ENCODE measurements at places on chromosomes 16 and 17.

DNA sequence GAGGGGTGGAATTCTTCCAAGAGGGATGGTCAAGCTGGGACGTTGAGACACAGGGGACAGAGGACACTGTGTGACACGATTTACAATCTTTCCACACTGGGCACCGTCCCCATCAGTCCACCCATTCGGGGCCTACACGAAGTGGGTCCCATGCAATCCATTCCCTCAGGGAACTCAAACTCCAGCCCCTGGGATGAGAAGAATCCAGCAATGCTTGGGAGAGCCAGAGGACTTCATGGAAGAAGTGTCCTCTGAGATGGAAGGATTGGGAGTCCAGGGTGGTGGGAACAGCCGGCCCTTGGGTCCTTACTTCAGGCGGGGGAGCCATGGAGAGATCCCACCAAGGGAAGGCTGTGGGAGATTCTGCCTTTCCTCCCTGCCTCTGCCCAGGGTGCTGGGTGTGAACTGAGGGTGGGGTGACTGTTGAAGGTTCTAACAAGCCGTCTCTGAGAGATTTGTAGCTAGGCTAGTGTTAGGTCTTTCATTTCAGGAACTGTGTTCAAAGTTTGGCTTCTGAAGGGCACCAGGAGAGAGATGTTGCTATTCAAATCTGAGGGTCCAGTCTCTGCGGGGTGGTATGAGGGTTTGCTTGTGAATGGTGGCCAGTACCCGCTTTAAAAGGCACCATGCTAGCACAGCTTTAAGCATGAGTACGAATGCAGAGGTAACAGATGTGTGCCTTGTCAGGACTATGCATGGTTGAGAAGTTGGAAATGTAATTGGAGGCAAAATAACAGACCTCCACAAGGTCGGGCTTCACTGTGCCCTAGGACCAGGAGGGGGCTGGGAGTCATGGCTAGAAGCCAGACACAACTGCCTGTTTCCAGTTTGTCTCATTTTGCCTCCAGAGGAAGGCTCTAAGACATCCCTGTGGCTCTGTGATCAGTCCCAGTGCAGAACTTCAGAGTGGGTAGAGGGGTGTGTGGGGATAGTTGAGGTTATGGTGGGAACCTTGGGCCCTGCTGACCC lies 1.9 kb downstream of the ATP1B2 start:
- no peak for DNase-seq

DNA sequence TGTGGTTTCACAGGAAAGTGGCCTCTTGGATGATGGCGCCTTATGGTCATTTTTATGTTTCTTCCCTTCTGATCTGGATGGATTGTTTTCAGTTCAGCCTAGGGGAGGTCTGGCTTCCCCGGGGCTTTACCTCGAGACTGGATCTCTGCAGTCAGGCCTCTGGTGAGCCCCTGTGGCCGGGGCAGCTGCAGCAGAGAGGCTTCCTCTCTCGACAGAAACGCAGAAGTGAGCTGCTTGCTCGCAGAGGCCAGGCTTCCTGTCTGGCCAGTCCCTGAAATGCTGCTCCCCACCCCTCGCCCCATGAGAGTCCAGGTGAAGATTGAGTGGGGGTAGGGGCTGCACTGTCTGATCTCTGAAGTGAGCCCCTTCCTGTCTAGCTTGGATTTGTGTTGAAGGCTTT lies 44.0 kb downstream of the PLCG2 start:
- no peak for DNase-seq

DNA sequence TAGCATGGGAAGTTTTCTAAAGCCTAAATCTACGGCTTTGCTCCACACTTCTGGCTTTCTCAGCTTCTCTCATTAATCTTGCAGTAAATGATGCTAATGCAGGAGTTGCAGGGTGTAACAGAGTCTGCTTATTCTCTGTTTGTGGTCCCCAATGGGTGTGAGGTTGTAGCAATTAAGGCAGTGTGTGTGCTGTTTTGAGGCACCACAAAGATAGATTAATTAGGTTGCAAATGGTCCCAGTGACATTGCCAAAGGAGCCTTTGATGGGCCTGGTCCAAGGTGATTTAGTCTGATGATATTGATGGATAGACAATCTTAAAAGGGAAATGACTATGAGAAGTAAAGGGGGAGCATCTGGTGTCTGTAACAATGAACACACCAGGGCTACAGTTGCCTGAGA lies 1313.7 kb upstream of the CDH8 start:
- DNase-seq, result no peak

- DNase-seq, result no peak
These were observed 80.8 kb downstream of the SPECC1 start for GRCh38 chr17:20089756-20090547.

DNA sequence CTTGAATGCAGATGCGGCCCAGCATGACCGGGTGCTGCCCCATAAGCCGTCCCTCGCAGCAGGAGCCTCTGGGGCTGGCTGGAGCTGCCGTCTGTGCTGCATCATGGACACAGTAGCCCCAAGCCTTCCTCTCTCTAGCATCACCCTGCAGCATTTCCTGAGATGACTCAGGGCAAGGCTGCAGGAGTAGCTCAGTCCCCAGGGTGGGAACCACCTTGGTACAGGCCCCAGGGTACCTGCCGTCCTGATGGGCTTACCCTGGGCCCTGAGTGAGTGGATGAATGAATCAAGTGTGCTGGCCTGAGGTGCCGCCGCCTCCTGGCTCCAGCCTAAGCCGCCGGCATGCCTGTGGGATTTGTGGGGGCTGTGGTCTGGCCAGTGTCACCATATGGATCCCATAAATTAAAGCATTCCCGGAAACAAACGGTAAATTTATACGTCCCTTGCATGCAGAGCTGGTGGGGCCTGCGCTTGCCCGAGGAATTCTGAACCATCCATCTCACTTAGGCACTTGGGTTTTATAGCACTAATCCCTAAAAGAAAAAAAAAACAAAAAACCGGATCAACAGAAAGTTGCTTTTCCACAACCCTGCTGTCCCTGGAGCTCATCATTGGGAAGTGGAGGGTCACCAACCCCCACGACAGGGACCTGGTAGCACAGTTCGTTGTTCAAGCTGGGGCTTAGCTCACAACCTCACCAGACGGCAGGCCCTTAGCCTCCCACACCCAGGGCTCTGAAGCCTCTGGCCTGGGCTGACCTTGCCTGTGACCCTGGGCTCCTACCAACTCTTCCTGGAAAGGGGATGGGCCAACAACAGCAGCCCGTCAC lies 242.6 kb upstream of the CIBAR2 start:
- no peak for DNase-seq

- no peak for DNase-seq
These were observed 15.9 kb upstream of the ARHGAP17 start for GRCh38 chr16:25031132-25031440.

DNA sequence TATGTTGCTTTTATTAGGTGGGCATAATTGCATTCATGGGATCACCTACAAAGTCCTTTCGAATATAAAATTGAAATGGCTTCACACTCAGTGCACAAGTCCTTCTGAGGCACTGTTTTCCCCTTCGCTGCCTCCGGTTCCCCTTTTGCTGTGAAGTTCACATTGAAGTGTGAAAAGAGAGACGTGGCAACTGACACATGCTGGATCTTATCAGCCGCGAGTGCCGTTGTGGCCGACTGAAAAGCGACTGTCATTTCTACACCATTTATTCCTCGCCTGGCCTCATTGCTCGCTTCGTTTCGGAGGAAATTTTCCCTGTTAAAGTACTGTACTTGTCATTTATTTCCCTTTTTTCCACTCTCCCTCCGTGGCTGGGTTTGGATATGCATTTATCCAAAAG lies 423.5 kb downstream of the MAF start:
- no peak for DNase-seq

DNA sequence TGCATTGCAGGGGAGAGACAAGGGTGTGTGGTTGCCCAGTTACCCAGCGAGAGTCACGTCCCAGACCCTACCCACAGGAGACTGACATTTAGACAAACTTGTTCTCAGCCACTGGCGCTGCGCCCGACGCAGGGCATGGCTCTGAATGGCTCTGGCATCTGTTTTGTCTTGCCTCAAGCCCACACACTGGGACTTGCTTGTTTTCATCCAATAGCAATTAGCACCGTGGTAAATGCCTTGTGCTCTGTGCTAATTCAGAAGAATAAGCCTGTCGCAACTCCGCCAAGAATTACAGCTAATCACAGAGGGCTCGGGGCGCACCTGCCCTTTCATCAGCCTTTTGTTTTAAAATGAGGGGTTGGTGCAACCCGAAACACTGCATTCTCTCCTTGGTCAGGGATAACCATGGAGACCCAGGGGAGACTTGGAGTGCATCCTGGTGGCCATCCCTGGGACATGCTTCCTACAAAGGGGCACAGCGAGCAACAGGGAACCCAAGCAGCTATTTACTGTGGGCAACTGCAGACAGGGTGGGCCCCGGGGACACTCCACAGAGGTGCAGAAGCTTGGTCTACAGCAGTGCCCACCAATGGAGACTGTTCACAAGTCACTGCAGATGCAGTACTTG lies 220.6 kb upstream of the ZFHX3 start:
- no peak for DNase-seq

DNA sequence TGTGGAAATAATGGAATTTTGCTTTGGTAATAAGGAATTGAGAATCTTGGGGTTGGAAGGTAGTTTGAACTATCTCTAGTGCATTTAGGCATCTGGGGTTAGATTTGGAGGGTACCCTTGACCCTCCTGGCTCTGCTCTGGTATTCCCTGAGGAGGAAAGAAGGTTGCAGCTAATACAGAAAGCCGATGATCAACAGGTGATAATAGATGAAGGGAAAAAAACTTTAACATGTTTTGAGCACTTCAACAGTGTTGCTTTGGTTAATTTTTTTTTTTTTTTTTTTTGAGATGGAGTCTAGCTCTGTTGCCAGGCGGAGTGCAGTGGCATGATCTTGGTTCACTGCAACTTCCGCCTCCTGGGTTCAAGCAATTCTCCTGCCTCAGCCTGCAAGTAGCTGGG lies 4.8 kb downstream of the KAT7 start:
- DNase-seq, result no peak

GRCh38 chr16:50505714-50506542 lies 42.3 kb upstream of the NKD1 start:
- no peak for DNase-seq

GRCh38 chr17:39923836-39924690 lies 3.3 kb downstream of the ORMDL3 start:
- no peak for DNase-seq

DNA sequence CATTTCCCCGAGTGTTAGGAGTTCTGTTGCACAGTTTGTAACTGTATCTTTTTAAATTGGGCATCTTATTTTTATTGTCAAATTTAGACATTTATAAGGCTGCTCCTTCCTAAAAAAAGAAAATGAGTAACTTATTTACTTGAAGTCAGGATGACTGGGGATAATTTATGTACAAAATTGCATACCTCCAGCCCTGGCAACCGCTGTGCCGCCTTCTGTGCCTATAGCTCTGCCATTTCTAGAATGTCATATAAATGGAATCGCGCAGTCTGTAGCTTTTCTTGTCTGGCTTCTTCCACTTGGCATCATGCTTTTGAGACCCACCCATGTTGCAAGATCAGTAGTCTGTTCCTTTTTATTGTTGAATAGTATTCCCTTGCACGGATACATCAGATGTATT lies 29.0 kb upstream of the GAA start:
- DNase-seq, result no peak

DNA sequence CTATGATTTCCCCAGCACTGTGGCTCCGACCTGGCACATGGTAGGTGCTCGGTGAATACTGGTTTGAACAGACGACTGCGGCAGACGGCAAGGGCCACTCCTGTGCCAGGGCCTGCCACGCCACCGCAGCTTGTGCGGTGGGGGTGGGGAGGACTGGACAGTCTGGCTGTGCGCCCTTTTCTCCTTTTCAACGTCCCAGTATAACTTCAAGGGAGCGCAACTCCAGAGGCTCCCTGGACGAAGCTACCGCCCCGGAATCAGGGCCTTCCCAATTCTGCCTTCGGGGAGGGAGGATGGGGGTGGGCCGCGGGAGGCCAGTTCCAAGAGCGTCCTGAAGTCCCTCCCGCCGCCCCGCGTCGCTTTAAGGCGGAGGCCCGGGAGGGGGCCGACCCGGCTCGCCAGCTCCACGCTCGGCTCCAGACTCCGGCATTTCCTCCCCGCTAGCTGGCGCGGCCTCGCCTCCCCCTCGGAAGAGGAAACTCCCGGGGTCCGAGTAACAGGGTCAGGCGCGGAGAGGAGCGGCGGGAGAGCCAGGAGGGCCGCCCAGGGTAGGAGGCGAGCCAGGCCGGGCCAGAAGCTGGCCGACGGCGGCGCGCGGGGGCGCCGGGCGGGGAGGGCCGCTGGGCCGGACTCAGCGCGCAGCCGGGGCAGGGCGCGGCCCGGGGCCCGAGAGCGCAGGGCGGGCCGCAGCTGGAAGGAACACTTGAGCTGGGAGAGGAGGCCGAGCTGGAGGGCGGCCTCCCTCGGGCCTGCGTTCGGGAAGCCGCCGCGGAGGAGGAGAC lies at the start of gene ITPRIPL2:
TSS of gene ITPRIPL2 (plus strand) at position 388 of the 782 bp plus-strand sequence. CDS start 498 bp downstream, outside the sequence.
- no peak for DNase-seq

GRCh38 chr16:1583180-1583579 lies 28.7 kb downstream of the IFT140 start:
- DNase-seq, result no peak

DNA sequence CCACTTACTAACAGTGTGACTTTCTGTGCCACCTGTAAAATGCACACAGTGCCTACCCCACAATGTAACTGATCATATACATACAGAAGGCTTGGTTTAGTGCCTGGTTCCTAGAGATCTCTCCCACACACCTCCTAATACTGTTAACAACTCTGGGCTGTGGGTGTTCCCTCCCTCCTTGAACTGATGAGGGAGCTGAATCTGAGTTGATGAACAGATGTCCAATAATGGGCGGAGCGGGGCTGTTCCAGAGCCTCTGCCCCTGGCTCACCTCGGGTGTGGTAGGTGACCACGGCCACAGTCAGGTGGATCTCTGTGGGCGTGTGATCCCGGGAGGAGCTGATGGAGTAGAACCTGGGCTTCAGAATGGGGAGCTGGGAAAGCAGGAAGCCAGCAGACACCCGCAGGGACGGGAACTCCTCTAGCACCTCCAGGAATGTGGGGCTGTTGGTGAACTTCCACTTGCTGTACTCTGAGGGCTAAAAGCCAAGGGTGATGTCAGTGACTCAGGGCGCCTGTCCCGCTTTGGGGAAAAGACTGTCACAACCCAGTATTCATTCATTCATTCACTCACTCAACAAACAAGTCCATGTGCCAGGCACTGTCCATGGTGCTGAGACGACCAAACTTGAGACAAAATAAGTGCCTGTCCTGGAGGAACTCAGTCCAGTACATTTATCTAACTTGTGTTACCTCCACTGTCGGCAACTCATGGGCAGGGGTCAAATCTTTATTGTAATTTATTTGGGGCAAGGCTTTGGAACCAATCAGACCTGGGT lies 37.6 kb downstream of the NOS2 start:
- no peak for DNase-seq

DNA sequence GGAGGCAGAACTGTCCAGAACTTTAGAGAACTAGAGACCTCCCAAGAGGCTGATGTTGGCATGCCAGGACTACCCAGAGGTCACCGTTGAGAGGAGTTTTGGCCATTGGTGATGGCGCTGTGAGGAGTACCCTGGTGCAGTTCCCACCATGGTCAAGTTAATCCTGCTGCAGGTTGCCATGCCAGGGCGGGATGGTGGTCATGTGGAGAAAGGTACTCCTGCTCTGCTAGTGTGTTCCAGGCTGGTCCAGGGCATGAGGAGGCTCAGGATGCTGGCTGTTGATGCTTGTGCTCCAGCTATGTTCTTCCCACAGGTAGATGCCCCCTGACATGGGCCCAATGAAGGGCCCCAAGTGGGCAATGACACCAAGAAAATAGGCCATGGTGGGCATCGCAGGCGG lies 4.1 kb upstream of the PHF12 start:
- DNase-seq, result no peak

Measured in cerebellar nuclear complex (tissue), 1 donor.